Stimulated activated CD8-positive, alpha-beta memory T cell treated with anti-CD3 and anti-CD28 coated beads, Interleukin-2, amount 100 ng/mL, for 48 hours (primary cell): ENCODE measurements at places on chromosomes 1 and 21.

GRCh38 chr1:203627851-203628200 is 1.2 kb downstream of the ATP2B4 start:
- no peak for DNase-seq

GRCh38 chr1:98277118-98277517 is 356.3 kb upstream of the DPYD start:
- DNase-seq, result no peak

DNA sequence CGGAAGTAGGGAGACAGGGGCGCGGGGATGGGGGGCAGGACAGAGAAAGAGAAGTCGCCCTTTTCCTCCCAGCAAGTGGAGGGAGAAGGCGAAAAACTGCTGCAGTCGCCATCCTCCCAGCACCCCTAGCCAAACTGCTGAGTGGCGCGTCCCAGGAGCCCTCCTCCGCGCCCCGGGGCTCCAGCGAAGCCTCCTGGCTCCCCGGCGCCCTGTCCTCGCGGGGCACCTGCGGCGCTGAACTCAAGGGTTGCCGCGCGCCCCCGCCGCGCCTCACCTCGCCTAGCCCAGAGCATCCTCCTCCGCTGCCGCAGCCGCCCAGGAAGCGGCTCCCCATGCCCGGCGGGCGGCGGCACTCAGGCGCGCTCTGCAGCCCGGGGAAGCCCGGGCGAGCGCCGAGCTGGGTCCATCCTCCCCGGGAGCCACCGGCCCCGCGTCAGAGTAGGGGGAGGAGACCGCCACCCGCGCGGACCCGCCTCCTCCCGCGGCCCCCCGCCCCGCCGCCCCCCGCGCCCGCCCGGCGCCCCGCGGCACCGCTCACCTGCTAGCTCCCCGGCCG is at the start of gene DAB1:
Gene DAB1, minus strand, starts transcription at position 405 of the 556 bp plus-strand sequence. CDS start 133,030 bp downstream, outside the sequence.
- no peak for DNase-seq

GRCh38 chr1:59767119-59767518 is 47.6 kb upstream of the HOOK1 start:
- DNase-seq, result no peak

GRCh38 chr1:165411396-165411795 is 33.5 kb downstream of the RXRG start:
- DNase-seq, result no peak

DNA sequence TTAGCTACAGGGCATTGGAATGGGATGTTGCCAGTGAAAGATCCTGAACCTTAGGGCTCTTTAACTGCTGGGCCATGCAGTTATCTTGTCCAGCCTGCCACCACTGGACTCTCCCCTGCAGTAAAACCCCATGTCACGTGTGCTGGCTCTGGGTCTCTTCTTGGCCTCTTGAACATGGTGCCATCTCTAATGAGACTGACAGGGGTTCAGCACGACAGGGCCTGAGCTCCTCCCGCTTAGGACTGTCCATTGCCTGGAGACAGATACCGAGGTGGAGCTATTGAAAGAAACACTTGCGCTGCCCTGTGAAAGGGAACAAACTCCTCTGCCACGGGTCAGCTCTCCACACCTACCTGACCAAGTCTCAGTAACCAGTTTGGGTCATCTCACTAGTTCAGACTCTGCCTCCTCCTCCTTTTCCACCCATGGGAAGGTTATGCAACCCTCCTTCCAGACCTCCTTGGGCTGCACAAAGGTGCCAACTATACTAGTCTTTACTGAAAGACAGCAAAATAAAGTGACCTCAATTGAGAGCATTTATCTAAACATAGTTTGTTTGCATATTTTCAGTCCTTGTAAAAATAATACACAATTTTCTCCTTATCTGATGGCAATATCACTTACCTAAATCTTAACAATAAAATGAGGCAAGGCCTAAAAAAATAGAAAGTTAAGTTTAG is 66.0 kb downstream of the GNG12 start:
- no peak for DNase-seq

- no peak for DNase-seq
Measured at GRCh38 chr1:33334081-33334552, 13.2 kb upstream of the A3GALT2 start.

DNA sequence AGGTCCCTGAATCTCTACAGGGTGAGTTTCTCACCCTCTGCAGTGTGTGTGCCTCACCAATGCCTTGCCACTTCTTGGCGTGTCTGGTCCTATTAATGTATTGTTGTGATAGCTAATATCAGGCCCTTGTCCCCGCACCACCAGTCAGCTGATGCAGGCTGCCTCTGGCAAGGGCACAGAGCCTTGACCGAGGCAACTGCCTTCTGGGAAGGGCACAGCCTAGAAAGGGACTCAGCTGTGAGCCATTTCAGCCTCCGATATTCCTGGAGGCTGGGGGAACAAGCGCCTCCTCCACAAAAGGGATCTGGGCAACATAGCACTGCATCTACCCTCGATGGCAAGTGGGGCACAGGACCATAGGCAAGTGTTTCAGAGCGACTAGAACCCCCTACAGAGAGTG is 27.0 kb downstream of the IL10RB start:
- DNase-seq, result no peak

- no peak for DNase-seq
Measured at GRCh38 chr1:115266729-115267421, 71.2 kb downstream of the NGF start.

DNA sequence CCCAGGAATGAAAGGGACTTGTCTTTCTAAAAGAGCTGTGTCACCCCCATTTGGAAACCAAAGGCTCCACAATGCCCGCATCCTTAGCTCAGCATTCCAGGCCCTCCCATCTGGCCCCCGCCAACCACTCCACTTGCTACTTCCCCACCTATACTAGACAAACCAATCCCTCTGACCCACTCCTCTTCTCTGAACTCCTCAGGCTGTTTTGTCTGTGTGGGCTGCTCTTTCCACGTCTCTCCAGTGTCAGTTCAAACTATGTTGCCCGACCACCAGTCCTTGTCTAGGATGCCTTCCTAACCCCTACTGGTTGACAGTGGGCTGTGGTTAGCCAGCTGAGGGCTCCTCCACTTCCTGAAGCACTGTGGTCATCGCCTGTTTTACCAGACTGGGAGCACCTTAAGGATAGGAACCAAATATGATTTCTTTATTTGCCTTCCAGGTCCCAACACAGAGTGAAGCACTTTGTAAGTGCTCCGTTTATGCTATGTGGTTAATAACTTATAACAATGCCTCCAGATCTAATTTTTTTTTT is 8.1 kb upstream of the COA7 start:
- no peak for DNase-seq

GRCh38 chr1:220680085-220680687 is 10.0 kb upstream of the C1orf115 start:
- DNase-seq, result no peak

DNA sequence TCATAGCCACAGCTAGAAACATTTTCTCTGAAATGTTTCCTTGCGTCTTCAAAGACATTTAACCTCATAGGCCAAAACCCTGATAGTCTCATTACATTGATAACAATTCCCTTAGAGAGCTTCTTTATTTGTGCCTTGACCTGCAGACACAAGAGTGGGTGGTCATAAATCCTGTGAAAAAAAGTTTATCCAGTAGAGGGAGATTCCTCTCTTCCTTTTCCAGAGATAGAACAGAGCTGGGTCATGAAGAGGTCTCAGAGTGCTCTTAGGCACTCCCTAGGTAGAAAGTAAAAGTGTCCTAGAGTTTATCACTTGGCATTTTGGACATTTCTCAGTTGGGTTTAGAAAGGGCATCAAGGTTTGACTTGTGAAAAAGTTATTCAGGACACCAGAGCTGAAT is 426.1 kb downstream of the NUF2 start:
- no peak for DNase-seq

GRCh38 chr1:242525769-242526168 is 1.3 kb upstream of the PLD5 start:
- no peak for DNase-seq

GRCh38 chr1:94351481-94351880 is 66.7 kb upstream of the ABCD3 start:
- no peak for DNase-seq

DNA sequence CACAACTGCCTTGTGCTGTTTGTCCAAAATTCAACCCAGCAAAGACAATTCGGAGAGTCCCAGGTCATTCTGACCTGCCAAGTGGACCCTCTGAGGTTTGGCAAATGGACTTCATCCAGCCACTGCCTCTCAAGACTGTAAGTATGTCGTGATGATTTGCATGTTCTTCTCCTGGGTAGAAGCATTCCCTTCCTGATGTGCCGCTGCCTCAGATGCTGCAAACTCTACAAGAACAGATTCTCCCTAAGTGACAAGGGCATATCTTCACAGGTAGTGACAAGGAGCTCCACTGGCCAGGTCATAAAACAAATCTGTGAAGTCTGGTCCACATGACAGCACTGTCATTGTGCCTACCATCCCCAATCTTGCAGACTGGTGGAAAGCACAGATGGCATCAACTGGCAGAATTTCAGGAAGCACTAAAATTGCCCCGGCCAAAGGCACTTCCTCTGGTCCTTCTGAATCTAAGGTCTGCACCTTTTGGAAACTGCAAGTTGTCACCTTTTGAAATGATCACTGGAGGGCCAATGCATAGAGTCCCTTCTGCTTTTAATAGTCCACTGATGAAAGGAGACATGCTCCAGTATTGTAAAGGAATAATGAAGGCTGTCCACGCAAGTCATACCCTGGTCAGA is 27.4 kb downstream of the POFUT2 start:
- no peak for DNase-seq

GRCh38 chr1:201084295-201084694 is 27.9 kb downstream of the CACNA1S start:
- DNase-seq, result no peak

GRCh38 chr1:38474738-38475623 is 384.6 kb downstream of the RRAGC start:
- no peak for DNase-seq

- no peak for DNase-seq
Measured at GRCh38 chr1:42037586-42037985, 115.6 kb upstream of the GUCA2B start.

DNA sequence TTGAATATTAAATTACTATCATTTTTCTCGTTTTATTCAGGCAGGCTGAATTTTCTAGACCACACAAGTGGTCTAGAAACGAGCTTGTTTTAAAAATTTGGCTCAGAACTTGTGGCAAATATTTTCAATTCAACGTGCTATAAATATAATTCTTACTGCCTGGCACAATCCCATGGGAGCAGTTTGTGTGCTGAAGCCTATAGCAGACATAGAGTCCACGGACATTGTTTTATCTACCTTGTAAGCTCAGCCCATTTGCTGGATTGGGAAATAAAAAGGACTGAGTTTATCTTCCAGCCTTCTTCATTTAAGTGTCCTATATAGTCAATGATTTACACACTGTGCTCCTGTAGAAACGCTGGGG is 103.4 kb downstream of the ZBTB18 start:
- no peak for DNase-seq

- no peak for DNase-seq
Measured at GRCh38 chr1:95049935-95050334, 22.8 kb downstream of the ALG14 start.

DNA sequence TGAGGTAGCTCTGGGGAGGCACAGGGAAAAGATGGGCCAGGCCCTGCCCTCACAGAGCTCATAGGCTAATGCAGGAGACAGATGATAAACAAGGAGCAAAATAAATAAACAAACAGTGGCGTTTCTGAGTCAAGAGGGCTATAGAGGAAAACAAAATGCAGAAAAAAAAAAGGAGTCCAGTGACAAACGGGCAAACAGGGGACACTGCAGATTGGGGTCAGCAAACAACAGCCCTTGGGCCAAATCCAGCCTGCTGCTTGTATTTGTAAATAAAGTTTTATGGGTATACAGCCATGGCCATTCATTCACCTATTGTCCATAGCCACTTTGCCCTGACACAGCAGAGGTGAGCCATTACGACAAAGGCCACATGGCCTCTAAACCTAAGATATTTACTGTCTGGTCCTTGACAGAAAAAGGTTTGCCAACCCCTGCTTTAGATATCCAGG is 19.1 kb upstream of the PINK1 start:
- DNase-seq, result no peak

- no peak for DNase-seq
Measured at GRCh38 chr1:117820096-117820495, 109.3 kb downstream of the GDAP2 start.

DNA sequence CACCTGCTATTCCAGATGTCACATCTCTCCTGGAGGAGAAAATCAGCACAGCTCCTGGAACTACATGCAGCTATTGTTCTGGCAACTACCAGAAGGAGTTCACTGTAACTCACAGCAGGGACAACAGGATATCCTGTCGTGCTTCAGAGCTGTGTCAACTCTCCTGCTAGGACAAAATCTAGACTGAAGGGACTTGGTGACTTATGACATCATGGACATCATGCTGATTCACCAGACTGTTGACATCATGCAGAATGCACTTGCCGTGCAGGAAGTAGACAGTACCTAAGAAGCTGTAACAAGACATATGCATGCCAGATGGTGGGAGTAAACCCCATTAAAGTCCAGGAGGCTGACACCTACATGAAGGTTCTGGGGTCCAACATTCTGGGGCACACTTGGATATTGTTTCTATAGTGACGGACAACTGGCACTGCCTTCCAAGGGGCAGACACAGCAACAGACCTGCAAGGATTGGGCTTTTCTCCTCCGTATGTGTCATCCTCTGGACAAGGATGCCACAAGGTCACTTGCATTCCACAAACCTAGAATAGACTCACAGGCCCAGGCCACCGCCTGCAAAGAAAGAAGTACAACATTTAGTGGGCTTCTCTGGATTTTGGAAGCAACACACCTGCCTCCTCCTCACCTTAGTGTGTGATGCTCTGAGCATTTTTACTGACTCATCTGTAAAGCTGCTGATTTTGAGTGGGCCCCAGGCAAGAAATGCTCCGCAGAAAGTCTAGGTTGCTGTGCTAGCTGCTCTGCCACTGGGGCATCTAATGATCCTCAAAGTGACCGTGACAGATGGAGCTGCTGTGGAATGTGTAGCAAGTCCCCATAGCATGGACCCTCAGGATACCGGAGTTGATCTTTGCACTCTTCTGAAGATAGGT is 249.2 kb downstream of the MATN1 start:
- no peak for DNase-seq

GRCh38 chr21:45838634-45839033 is 142.9 kb upstream of the COL6A1 start:
- DNase-seq, result no peak

- no peak for DNase-seq
Measured at GRCh38 chr1:58005212-58005611, 541.3 kb downstream of the OMA1 start.
